T1000 (cell line): ENCODE measurements at places on chromosomes 4 and X.

DNA sequence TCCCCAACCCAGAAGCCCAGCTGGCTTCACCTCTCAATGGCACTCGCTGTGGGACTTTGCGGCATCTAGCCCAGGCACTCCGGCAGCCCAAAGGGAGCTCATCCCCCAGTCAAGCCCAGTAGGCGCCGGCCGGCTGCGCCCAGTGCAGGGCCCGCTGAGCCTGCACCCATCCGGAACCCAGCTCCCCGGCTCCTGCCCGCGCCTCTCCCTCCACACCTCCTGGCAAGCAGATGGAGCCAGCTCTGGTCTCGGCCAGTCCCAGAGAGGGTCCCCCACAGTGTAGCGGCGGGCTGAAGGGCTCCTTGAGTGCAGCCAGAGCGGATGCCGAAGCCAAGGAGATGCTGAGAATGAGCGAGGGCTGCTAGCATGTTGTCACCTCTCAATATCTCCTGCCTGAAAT is 116.8 kb upstream of the UGT8 start:
- DNase-seq: no peak

- no peak for DNase-seq
These were observed 110.9 kb downstream of the HDAC8 start for GRCh38 chrX:72461766-72462165.

DNA sequence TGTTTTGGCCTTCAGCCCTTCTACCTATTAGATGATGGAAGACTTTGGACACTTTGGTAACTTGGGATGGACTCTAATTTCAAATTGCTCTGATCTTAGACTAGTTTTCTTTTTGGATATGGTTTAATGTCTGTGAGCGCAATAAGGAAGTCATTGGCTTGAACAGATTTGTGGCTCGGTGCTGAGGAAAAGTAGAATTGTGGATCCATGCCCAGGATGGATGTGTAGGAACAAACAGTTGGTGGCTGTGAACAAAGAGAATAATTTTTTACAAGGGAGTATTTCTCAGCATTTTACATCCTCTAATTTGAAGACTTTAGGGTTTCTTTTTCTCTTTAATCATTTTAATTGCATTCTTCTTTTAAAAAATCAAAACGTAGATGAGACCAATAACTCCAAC is 327.1 kb downstream of the GLUD2 start:
- DNase-seq: no peak

DNA sequence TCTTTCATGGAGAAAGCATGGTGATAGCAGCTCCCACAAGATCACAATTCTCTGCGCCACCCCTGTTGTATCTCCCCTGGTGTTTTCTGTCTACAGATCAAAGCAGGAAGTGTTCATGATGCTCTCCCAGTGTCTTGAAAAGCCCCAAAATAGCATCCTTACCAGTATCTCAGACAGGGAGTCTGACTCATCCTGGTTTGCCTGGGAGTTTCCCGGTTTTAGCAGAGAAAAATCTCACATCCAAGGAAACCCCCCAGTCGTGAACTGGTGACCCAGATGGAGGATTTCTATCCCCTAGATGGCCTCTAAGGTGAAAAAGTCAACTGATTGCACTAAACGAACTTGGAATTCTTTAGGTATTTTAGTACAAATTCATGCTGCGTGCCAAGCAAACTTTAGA is 64.3 kb upstream of the NR0B1 start:
- no peak for DNase-seq
